ENCODE measurements at places on chromosomes 6 and 20.

- peak; percentile 60 for DNase-seq
Observed at GRCh38 chr6:42963855-42964605, 3.5 kb downstream of the GNMT start.

- no peak for DNase-seq
Observed at GRCh38 chr6:145112711-145113148, 622.6 kb downstream of the EPM2A start.

DNA sequence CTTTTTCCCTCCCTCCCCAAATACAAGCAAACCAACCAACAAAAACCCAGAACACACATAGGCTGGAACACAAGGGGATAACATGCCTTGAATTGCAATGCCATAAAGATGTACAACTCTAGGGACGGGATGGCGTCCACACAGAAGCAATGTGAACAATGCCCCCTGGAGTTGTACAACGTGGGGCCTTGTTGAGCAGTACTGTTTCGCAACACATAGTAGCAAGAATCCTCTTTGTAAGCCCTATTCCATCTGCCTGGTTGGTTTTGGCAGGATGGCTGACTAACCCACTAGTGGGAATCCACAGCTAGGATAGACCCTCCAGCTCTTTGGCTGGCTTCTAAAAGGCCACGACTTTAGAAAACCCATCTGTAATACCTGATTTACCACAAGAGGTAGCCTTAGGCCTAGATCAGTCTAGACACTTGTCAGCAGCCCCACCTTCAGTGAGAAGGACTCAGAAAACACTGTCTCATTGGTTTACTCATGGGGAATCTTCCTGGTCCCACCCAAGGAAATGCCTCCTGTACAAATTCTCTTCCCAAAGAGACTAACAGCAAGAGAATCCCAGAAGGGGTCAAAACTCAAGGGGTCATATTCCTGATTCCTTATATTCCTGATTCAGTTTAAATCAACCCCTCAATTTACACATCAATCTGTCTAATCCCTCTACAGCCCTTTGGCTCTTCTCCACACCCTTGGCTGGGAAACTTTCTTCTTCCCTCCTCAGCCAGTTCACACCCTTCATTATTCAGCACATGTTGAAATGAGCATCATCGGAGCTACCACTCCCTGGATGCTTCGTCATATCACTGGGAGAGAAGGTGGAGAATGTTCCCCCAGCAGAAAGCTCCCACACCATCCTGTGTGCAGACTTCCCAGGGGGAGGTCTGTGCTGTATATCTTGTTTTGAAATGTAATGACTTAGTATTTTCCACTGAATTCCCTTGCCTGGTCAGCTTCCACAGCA, 622.4 kb upstream of the FLRT3 start:
- no peak for DNase-seq

DNA sequence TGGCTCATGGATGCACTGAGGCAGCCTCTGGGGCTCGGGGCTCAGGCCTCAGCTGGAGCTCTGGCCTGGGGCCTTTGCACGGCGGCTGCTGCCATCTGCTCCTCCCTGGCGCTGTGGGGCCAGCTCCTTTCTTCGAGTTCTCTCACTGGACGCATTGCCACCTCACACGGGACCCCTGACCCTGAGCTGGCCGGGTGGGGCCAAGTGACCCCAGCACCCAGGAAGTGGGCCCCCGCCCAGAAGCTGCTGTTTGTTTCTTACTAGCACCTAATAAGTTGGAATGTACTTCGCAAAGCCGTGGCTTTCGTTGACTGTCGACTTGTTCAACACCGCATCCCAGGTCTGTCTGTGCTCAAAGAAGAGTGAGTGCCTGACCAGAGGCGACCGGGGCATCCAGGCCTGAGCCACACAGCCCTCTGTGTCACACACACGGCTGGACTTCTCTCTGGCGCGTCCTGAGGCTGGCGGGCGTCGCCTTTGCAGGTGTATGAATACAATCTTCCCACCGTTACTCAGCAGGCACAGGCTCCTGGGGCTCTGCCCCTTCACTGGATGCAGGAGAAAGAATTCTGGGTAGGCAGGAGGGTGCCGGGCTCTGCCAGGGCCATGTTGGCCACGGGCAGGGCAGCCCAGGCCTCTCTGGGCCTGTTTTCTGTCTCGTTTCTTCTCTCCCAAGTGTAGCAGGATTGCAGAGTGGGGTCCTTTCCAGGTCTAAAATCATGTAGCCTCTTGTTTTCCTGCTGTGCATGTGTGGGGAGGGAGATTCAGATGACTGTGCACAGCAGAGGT, 112.9 kb downstream of the DLL1 start:
- no peak for DNase-seq

DNA sequence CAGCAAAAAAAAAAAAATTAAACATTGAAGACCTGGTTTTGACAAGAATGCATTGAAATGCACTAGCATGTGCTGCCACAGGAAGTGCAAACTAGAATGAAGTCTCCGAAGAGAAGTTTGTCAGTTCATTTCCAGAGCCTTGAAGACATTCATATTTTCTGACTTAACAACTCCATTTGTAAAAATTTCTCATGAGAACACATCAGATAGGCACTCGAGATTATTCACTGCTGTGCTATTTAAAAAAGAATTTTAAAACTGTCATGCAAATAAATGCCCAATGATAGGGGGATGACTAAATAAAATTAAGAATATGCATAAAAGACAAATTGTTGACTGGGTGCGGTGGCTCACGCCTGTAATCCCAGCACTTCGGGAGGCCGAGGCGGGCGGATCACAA, 394.6 kb upstream of the JARID2 start:
- no peak for DNase-seq
